ENCODE measurements at places on chromosomes 5 and 9.

- DNase-seq = no peak
Measured at GRCh38 chr5:169299191-169299662, 1.7 kb downstream of the SLIT3 start.

DNA sequence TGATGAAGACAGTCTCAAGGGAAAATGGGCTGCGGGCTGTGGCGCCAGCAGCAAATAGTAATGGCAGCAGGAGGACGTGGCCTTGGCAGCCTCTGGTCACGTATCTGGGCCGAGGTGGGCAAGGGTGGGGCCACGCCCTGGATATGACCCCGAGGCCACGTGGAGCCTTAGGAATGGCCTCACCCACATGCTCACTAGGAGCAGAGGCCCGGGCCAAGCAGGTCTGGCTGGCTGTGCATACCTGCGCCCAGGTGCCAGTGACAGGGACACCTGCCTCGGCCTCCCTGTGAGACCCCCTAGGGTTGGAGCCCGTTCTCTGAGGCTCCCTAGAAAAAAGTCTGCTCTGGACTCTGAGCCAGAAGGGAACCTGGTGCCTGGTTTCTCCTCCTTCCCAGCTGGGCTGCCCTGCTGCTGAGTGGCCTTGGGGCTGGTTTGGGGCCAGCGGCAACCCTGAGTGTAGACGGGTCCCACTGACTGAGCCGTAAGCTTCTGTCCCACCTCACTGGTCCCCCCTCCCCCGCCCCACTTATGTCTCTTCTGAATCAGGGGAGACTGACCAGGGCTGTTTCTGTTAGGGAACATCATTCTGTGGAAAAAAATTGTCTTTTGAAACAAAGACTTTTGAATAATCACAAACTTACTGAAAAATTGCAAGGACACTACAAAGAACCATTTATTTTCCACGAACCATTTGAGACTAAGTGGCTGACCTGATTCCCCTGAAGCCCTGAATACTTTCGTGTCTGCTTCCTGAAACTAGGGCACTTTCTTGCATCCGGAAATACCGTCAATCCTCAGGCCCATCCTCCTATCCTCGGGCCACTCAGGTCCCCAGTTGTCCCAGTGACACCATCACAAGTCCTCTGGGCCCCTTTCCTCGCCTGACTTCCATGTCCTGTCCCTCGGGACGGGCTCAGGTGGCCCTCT is 60.8 kb downstream of the WNK2 start:
- no peak for DNase-seq

DNA sequence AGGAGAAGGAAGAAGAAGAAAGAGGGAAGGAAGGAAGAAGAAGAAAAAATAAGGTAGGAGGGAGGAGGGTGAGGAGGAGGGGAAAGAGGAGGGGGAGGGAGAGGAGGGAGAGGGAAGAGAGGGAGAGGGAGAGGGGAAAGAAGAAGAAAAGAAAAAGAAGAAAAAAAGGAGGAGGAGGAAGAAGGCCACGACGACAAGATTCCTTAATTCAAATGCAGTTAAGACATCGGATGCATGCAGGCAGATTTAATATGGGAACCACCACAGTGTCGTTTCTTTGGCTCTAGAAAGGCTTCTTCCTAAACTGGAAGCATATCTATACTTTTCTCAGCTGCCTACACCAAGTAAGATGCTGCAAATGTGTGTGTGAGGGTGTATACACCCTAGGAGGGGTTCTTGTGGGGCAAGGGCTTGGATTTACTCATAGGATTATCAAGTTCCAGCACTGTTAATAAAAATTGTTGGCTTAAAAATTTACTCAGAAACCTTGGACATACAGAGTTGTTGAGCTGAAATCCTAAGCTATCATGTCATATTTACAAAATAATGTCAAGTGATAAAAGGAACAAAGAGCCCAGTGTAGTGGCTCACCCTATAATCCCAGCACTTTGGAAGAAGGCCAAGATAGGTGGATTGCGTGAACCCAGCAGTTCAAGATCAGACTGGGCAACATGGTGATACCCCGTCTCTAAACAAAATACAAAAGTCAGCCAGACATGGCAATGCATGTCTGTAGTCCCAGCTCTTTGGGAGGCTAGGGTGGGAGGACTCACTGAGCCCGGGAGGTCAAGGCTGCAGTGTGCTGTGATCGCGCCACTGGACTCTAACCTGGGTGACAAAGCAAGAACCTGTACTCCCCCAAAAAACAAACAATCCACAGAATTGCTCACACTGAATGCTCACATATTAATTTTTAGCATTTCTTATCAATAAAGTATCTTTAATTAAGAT is 108.5 kb downstream of the UBAP2 start:
- DNase-seq = no peak

DNA sequence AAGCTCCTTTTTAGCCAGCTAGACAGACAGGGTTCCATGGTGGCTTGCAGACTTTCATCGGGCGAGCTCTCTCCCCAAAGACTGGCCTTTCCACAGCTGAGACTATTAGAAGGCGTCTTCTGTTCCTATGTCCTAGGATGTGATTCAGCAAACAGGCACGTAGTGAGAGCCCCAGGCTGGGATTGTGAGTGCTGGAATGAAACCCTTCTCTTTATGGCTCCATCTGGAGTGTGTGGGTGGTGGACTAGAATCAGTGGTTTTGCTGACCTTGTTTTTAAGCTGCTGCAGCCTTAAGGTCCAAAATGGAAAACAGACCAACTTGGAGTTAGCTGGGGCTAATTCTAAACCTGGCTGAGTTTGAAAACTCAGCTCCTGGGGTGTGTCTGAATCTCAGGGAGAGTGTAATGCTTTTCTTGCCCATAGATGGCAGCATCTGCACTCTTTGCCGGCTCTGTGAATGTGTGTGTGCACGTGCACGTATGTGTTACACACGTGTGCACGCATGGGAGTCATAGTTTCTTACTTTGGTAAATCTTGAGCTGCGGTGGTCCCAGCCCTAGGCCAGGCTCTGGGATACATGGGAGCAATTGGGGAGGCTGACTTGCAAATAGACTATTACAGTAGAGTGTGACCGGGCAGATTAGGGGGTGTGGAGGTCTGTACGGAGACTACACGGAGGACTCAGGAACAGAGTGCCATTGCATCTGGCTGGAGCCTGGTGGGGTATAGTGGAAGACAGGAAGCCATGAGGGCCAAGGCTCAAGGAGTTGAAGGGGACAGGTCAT is 10.7 kb downstream of the GSN start:
- no peak for DNase-seq

- peak; percentile 22 for DNase-seq
Measured at GRCh38 chr5:5421149-5421960, 1.1 kb upstream of the ICE1 start.

GRCh38 chr9:99031994-99032393 is 72.9 kb upstream of the TGFBR1 start:
- no peak for DNase-seq

DNA sequence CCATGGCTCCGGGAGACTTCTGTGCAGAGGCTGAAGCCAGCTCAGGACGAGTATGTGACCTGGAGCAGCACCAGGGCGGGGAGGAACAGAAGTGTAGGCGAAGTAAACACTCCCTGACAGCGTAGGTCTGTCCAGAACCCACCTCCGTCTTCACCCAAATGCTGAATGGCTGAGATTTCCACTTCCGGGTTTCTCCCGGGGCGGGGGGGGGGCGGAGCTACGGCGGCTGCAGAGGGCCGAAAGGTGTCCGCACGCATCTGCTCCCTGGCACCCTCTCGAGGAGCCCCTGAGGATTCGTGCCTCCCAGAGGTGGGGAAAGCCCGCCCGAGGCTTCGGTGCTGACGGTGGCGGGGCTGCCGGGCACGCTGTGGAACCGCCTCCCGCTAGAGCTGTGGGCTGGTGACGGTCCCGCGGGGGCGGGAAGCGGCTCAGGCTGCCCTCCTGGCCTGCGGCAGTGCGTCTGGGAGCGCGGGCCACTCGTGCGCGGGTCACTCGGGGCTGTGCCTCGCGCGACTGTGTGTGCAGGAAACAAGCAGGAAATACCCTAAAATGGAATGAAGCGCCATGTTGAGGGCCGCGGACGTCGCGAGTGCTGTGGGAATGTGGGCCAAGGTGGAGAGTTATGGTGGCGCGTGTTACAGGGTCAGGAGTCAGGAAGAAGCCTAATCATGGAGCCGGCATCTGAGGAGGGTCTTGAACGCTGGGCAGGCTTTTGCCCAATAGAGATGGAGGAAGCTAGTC is 1425.4 kb downstream of the FOXD4L5 start:
- no peak for DNase-seq

GRCh38 chr5:55918087-55919035 is 67.2 kb downstream of the IL31RA start:
- no peak for DNase-seq

DNA sequence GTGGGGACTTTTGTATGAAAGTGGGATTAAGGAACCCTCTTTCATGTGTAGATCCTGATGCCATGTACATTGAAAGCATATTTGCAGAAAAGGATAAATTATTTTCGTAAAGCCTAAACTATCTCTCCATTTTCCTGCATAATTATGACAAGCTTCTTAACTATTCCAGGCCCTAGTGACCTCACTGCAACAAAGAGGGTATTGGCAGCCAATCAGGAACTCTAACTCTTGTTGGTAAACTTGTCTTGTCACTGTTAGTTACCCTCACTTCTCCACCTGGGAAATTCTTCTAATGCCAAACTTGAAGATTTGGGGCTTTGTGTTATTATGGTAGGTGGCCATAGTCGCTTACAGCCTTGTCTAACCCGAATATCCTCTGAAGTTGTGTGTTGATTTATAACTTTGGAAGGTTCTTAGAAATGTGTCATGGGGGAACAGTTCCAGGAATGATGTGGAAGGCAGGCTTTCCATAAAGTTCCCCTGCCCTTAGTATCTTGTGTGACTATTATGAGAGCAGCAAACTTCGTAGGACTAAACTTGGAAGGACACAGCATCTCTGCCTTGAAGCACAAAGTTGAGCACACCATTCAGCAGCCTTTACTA is 52.5 kb downstream of the IQGAP2 start:
- DNase-seq = no peak

DNA sequence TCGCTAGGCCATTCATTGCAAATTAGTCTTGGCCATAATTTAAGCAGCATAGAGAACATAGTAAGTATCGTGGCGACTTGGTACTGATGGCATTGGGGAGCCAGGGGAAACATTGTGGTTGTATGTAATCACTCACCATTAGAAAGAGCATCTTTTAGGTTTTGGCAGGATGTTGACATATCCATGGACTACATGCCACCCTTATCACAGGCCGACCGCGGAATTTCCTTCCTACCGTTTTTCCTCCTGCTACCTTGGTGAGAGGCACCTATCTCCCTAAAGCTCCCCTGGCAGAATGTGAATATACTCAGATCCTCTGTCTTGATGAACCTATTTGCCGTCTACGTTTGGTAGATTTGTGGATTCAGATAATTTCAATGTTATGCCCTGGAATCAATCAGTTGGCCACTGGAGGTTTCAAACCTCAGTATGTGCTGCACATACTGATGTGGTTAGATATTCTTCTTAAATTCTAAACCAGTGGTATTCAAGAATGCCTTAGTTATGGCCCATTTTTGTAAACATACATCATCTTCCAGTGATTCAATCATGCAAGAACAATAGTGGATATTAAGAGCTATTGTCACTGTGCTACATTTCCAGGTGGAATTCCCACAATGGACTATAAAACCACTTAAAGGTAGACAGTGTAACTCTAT is 271.0 kb upstream of the HAPLN1 start:
- no peak for DNase-seq

GRCh38 chr5:154221371-154221896 is 30.9 kb downstream of the GALNT10 start:
- DNase-seq = no peak

- no peak for DNase-seq
Measured at GRCh38 chr9:136656795-136657611, 5.7 kb upstream of the EGFL7 start.

DNA sequence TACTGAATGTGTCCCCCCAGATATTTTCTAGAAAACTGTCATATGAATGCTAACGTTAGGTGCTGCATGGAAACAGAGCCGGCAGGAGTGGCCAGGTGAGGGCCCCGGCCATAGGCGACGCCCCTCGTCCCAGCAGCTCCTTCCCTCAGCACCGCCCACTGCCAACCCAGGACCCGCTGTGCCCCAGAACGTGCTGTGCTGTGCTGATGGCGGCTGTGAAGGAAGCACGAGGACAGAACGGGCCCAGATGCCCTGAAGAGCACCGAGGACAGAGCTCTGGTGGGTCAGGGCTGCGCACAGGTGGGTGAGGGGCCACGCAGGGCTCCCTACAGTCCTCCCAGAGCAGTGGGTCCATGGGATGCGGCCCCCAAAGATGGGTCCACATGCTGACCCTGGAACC is 30.3 kb downstream of the LPCAT1 start:
- no peak for DNase-seq

- DNase-seq = no peak
Measured at GRCh38 chr5:2634399-2635176, 116.9 kb downstream of the IRX2 start.

GRCh38 chr9:109627042-109627441 is 128.9 kb upstream of the PTPN3 start:
- DNase-seq = no peak

- DNase-seq = no peak
Measured at GRCh38 chr5:140356853-140357725, 2.9 kb upstream of the SLC4A9 start.

DNA sequence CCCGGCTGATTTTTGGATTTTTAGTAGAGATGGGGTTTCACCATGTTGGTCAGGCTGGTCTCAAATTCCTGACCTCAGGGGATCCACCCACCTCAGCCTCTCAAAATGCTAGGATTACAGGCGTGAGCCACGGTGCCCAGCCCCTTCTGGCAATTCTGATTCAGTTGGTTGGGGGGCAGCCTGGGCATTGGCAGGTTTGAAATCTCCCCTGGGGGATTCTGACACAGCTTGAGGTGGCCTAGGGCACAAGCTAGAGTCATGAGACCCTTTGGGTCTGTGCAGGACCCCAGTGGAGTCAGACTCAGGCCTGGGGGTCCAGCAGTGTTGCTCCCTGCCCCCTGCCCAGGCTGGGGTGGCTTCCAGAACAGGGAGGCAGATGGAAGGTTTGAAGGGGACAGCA is 239.8 kb downstream of the PBX3 start:
- DNase-seq = no peak

GRCh38 chr5:52998552-52999313 is 9.6 kb downstream of the ITGA2 start:
- DNase-seq = no peak

DNA sequence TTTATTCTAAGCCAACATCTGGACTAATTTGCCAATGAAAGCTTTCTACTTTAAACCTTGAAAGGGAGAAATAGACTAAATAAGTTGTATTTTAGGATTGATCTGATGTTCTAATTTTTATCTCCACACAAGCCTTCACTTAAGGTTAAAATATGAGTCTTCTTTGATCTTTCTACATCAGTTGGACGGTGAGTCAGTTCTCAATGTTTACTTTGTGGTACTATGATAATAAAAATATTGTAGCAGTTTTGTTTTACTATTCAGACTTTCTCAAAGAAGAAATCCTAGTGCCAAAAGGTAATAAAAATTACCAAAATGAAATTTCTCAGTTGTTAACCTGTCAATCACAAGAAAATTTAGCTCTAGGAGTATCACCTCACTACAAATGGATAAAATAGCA is 203.5 kb upstream of the RGMB start:
- DNase-seq = no peak

- no peak for DNase-seq
Measured at GRCh38 chr9:101445353-101446029, 9.9 kb upstream of the ALDOB start.

- no peak for DNase-seq
Measured at GRCh38 chr9:3981897-3982296, 318.0 kb downstream of the GLIS3 start.

GRCh38 chr9:9214066-9214465 is 1398.7 kb downstream of the PTPRD start:
- no peak for DNase-seq
